ENCODE measurements at places on chromosomes 3 and 15. TPM values are rescaled to one million over a fixed set of nuclear protein-coding genes. Genes with fewer than 3 reads are reported as not detected.

DNA sequence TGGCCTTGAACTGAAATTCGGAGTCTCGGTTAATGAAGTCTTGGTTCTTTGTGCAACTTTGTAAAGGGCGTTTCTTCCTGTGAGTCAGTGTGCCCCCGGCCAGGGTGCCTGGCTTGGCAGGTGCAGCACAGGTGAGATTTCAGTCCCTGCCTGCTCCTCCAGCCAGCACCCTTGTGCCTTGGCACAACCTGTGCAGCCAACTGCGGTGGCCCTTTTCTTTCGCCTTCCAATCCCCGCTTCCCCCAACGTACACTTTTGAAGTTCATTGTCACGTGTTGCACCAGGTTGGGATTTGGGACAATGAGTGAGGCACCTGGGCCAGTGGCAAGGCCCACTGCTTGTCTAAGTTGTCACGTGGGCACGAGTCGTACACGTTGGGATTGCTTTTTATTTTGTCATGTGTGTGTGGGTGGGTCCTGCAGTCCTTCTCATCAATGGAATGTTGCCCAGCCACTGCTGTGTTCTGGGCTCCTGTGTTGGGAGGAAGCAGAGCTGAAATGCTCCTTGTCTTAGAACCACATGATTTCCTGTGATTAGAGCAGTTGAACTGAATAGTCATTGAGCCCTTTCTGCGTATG, 242.9 kb upstream of the BHLHE40 start:
- no peaks in the 10 kb centered on the region for H3K36me3 ChIP-seq
- peaks cover 4% of the 10 kb centered on the region for H3K27me3 ChIP-seq
- no peak for DNase-seq

- H3K4me3 ChIP-seq, result no peak overlapping the region
- DNase-seq, result peak; percentile 41
- peaks cover 4% of the 10 kb centered on the region for H3K36me3 ChIP-seq
- H3K27me3 ChIP-seq, result no peaks in the 10 kb centered on the region
Observed at GRCh38 chr15:32838338-32838737, 120.5 kb downstream of the GREM1 start.

DNA sequence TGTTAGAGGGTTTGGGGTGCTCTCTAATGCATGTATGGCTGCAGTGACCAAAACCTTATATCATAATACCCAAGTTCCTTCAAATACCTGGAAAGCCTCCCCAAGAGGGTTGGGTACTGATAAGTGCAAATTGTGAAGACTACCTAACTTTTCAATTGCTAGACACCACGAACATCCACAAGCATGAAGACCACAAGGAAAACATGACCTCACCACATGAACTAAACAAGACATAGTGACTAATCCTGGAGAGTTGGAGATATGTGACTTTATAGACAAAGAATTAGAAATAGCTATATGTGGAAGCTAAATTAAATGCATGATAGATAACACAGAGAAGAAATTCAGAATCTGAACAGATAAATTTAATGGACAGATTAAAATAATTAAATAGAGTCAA, 23.9 kb upstream of the AADACL2 start:
- no peaks in the 10 kb centered on the region for H3K27me3 ChIP-seq
- no peak overlapping the region for H3K4me3 ChIP-seq
- H3K4me1 ChIP-seq, result no peaks in the 10 kb centered on the region
- peak; percentile 22 for DNase-seq
- H3K27ac ChIP-seq, result no peak overlapping the region
- H3K36me3 ChIP-seq, result no peaks in the 10 kb centered on the region

GRCh38 chr15:65942436-65942835, 73.1 kb downstream of the RAB11A start:
- H3K27me3 ChIP-seq, result peaks cover 13% of the 10 kb centered on the region
- H3K36me3 ChIP-seq, result no peaks in the 10 kb centered on the region
- H3K4me3 ChIP-seq, result no peak overlapping the region
- H3K27ac ChIP-seq, result no peak overlapping the region
- no peak for DNase-seq

GRCh38 chr3:138497021-138497420, 62.6 kb downstream of the ESYT3 start:
- peaks cover 3% of the 10 kb centered on the region for H3K36me3 ChIP-seq
- H3K4me1 ChIP-seq, result peaks cover 19% of the 10 kb centered on the region
- H3K27ac ChIP-seq, result no peak overlapping the region
- no peak for DNase-seq

DNA sequence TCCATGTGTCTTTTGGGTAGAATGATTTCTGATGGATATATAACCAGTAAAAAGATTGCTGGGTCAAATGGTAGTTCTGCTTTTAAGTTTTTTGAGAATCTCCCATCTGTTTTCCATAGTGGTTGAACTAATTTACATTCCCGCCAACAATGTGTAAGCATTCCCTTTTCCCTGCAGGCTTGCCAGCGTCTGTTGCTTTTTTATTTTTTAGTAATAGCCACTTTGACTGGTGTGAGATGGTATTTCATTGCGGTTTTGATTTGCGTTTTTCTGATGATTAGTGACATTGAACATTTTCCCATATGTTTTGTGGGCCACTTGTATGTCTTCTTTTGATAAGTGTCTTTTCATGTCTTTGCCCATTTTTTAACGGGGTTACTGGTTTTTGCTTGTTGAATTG, 36.3 kb upstream of the MB21D2 start:
- no peak overlapping the region for H3K27ac ChIP-seq
- H3K36me3 ChIP-seq, result no peaks in the 10 kb centered on the region
- no peak for DNase-seq
- peaks cover 21% of the 10 kb centered on the region for H3K4me1 ChIP-seq
- no peaks in the 10 kb centered on the region for H3K27me3 ChIP-seq

DNA sequence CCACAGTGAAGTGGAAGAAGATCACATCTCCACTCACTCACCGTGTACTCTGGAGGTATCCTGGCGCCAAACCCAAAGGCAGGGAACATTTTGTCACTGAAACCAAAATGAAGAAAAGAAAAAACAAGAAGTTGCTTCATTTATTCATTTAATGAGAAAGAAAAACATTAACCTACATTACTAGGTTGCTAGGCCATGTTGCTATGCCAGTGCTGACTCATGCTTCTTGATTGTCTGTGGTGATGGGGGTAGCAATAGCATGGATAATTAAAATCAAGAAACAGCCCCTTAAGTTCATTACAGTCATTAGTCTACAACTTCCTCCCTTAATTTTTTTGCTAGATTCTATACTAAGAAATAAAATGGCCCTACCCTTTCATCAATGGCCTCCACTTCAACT, 52.7 kb upstream of the MRPL3 start:
- H3K27me3 ChIP-seq, result no peaks in the 10 kb centered on the region
- DNase-seq, result no peak
- H3K4me1 ChIP-seq, result no peaks in the 10 kb centered on the region

DNA sequence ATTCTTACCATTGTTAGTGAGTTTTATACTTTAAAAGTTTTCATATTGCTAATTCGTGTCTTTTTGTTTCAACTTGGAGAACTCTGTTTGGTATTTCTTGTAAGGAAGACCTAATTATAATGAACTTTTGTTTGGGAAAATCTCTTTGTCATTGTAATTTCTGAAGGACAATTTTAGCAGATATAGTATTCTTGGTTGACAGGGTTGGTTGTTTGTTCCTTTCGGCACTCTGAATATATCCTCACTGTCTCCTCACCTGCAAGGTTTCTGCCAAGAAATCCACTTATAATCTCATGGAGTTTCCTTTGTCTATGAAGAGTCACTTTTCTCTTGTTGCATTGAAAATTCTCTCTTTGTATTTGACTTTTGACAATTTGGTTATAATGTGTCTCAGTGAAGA, 225.2 kb upstream of the NR2E3 start:
- no peaks in the 10 kb centered on the region for H3K4me1 ChIP-seq
- H3K36me3 ChIP-seq, result no peaks in the 10 kb centered on the region
- no peak for DNase-seq
- no peak overlapping the region for H3K27ac ChIP-seq

DNA sequence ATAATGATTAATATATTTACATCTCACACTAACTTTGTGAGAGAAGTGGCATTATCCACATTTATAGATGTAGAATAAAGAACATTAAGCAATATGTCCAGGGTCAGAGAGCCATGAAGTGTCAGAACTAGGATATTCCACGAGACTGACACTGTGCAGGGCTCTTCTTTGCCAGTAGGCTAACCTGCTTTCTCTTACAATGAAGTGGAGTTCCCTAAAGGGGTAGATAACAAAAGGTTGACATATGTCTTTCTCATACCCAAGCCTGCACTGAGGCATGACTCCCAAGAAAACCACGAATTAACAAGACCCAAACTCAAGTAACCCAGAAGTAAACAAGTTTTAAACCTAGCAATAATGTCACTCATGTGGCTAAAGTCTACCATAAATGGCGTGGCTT, 191.5 kb upstream of the SLC2A2 start:
- H3K27me3 ChIP-seq, result peaks cover 23% of the 10 kb centered on the region
- no peak for DNase-seq
- H3K27ac ChIP-seq, result no peak overlapping the region
- no peaks in the 10 kb centered on the region for H3K4me1 ChIP-seq
- no peak overlapping the region for H3K4me3 ChIP-seq

- peaks cover 50% of the 10 kb centered on the region for H3K36me3 ChIP-seq
- H3K4me3 ChIP-seq, result peak overlapping the region; percentile 12
- peak overlapping the region; percentile 82 for H3K27ac ChIP-seq
- H3K4me1 ChIP-seq, result peaks cover 62% of the 10 kb centered on the region
- H3K27me3 ChIP-seq, result no peaks in the 10 kb centered on the region
Observed at GRCh38 chr15:48627260-48627940, 18.1 kb downstream of the FBN1 start.

DNA sequence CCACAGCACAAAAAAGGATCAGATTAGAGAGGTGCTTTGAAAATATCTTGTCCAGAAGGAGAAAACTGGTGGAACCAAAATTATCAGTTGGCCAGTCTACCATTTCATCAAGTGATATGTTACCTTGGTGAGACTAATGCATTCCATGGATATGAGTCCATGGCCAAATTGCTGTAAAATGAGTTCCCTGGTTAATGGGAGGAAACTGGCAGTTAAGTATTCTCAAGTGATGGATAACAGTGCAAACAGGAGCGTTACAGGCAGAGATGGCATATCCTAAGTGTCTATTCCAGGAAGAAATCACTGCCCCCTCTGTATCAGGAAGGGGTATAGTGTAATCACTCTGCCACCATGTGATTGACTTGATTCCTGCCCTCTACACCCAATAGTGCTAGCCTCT, 34.0 kb downstream of the MYRIP start:
- no peak overlapping the region for H3K27ac ChIP-seq
- DNase-seq, result no peak
- H3K4me1 ChIP-seq, result no peaks in the 10 kb centered on the region
- H3K27me3 ChIP-seq, result no peaks in the 10 kb centered on the region
- no peaks in the 10 kb centered on the region for H3K36me3 ChIP-seq

GRCh38 chr3:127324076-127324475, 36.2 kb upstream of the PRR20G start:
- no peak overlapping the region for H3K27ac ChIP-seq
- H3K4me1 ChIP-seq, result no peaks in the 10 kb centered on the region
- peaks cover 3% of the 10 kb centered on the region for H3K27me3 ChIP-seq
- no peak for DNase-seq

GRCh38 chr15:91769894-91770293, 83.6 kb upstream of the SLCO3A1 start:
- no peak overlapping the region for H3K27ac ChIP-seq
- H3K36me3 ChIP-seq, result no peaks in the 10 kb centered on the region
- no peaks in the 10 kb centered on the region for H3K4me1 ChIP-seq
- DNase-seq, result no peak
- no peak overlapping the region for H3K4me3 ChIP-seq
- no peaks in the 10 kb centered on the region for H3K27me3 ChIP-seq

- H3K4me3 ChIP-seq, result no peak overlapping the region
- H3K4me1 ChIP-seq, result peaks cover 6% of the 10 kb centered on the region
- no peak overlapping the region for H3K27ac ChIP-seq
- no peaks in the 10 kb centered on the region for H3K27me3 ChIP-seq
- no peak for DNase-seq
Observed at GRCh38 chr3:146498002-146498736, 28.8 kb upstream of the PLSCR2 start.

GRCh38 chr3:11624704-11625375, 18.9 kb downstream of the VGLL4 start:
- peak; percentile 43 for DNase-seq
- H3K27ac ChIP-seq, result peak overlapping the region; percentile 71
- H3K27me3 ChIP-seq, result no peaks in the 10 kb centered on the region

DNA sequence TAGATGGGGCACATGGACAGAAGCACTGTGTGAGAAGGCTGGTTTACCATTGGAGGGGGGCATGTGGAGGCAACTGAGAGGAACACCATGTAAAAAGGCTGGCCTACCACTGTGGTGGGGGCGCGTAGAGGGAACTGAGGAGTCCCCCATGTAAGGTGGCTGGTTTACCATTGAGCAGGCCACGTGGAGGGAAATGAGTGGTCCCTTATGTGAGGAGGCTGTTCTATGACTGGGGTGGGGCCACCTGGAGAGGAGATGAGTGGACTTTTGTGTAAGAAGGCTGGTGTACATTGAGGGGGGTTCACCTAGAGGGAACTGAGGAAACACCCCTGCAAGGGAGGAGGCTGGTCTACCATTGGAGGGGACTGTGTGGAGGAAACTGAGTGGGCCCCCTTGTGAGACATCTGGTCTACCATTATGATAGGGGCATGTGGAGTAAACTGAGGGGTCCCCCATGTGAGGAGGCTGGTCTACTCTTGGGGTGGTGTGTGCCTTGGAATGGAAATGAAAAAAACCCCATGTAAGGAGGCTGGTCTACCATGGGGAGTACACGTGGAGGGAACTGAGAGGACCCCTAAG, 156.9 kb downstream of the FBLN2 start:
- no peaks in the 10 kb centered on the region for H3K36me3 ChIP-seq
- H3K27ac ChIP-seq, result no peak overlapping the region
- no peaks in the 10 kb centered on the region for H3K4me1 ChIP-seq
- H3K27me3 ChIP-seq, result no peaks in the 10 kb centered on the region

GRCh38 chr15:45790325-45790943, 155.6 kb downstream of the SQOR start:
- peak; percentile 38 for DNase-seq
- no peak overlapping the region for H3K27ac ChIP-seq
- H3K27me3 ChIP-seq, result no peaks in the 10 kb centered on the region
- no peaks in the 10 kb centered on the region for H3K4me1 ChIP-seq

- no peak overlapping the region for H3K4me3 ChIP-seq
- no peak overlapping the region for H3K27ac ChIP-seq
- H3K4me1 ChIP-seq, result no peaks in the 10 kb centered on the region
- no peaks in the 10 kb centered on the region for H3K36me3 ChIP-seq
- H3K27me3 ChIP-seq, result no peaks in the 10 kb centered on the region
- no peak for DNase-seq
Observed at GRCh38 chr15:47661661-47662180, 55.6 kb upstream of the SEMA6D start.

Gene ALG3
- 26.8 TPM for total RNA-seq

Gene PLA1A
- under 0.01 TPM for total RNA-seq

Gene CX3CR1
- under 0.01 TPM for total RNA-seq

Gene CMTM8
- 1.4 TPM for total RNA-seq

Gene NR1I2
- total RNA-seq, result not detected

Gene SEMA5B
- not detected for total RNA-seq

Gene GOLGA6L7
- total RNA-seq, result not detected

Gene FOXB1
- not detected for total RNA-seq

Gene ALS2CL
- 1.1 TPM for total RNA-seq

Gene SLC51A
- total RNA-seq, result not detected

Gene IGSF11
- total RNA-seq, result under 0.01 TPM

Measured in osteoblast (primary cell).